ENCODE measurements at places on chromosomes 4 and X.

GRCh38 chr4:107283587-107284559 lies 247.8 kb upstream of the DKK2 start:
- no peak for DNase-seq

DNA sequence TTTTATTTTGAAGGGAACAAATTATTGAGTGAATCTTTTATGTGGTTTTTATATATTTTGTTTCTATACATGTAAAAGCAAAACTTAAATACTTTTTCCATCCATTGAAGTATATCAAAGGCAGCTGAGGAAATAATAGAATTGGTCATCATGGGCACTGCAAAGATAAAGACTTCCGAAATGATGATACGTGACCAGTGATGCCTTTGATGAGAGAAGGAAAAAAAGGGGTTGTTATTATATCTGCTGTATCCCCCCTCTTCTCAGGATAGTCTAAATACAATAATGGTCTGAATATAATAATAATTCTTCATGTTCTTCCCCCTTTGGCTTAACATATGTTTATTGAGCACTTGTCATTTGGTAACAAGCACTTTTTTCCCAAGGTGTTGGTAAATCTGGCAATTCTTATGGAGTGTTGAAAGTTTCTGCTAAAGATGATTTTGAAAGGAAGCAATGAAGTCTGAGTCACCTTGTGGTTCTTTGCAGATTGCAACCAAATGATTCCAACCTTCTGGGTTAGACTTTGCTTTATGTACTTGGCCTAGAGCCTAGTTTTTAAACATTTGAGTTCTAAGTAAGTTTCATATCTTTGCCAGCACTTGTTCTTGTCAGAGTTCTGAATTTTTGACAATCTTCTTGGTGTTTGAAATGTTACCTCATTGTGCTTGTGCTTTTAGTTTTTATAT lies 60.8 kb downstream of the USP9X start:
- DNase-seq = no peak

DNA sequence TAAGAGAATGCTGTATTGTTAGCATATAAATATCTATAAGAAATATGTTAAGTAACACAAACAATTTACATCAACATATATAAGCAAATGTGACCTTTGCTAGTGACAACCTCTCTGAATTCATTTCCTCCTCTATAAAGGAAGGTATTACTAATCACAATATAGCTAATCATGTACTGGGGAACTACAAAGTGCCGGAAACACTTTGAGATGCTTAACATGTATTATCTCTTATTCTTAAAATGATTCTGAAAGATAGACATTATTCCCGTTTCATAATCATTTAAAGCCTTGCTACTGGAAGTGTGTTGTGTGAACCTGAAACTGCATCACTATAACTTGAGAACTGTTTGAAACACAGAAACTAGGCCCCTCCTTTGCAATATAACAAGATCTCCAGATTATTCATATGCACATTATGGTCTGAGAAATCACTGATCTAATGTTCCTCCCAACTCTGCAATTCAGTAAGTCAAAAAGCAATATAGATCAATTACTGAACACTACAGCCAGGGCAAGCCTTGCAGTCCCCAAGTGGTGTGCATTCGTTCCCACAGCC lies 54.0 kb downstream of the KLHL8 start:
- no peak for DNase-seq

GRCh38 chr4:54581807-54582206 lies 76.0 kb upstream of the KIT start:
- DNase-seq = no peak

DNA sequence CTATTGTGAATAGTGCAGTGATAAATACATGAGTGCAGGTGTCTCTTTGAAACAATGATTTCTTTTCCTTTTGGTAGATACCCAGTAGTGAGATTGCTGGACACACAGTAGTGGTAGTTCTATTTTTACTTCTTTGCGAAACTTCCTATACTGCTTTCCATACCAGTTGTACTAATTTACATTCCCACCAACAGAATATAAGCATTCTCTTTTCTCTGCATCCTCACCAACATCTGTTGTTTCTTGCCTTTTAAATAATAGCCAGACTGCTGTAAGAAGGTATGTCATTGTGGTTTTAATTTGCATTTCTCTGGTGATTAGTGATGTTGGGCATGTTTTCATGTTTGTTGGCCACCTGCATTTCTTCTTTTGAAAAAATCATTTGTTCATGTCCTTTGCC lies 105.9 kb downstream of the COL4A6 start:
- DNase-seq = no peak

GRCh38 chr4:7503559-7504249 lies 69.0 kb upstream of the PSAPL1 start:
- no peak for DNase-seq
